Skeletal muscle cell (primary cell): ENCODE measurements at places on chromosomes 2 and 18.

DNA sequence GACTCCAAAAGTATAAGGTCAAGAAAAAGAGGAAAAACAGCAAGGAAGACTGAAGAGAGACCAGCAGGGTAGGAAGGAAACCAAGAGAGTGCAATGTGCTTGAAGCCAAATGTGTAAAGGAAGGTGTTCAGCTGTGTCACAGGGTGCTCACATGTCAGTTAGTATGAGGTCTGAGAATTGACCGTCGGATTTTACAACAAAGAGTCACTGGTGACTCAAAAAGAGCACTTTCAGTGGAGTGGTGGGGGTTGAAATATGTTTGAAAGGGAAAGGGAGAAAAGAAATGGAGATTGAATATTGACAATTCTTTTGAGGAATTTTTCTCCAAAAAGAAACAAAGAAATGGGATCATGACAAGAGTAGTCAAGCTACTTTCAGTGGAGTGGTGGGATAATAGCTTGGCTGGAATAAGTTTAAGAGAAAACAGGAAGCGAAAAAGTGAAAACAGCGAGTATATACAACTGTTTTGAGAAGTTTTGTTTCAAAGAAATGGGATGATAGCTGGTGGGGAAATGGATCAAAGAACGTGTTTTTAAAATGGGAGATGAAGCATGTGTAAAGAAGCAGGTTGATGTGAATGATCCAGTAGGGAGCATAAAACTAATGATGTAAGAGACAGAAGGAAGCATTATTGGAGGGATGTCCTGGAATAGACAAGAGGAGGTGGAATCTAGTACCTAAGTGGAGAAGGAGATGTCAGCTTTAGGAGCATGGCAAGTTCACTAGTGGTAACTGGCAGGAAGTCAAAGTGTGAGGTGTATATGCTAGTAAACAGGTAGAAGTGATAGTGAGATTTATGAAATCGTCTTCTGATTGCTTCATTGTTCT lies 3.6 kb upstream of the TSPYL6 start:
- no peak for DNase-seq

DNA sequence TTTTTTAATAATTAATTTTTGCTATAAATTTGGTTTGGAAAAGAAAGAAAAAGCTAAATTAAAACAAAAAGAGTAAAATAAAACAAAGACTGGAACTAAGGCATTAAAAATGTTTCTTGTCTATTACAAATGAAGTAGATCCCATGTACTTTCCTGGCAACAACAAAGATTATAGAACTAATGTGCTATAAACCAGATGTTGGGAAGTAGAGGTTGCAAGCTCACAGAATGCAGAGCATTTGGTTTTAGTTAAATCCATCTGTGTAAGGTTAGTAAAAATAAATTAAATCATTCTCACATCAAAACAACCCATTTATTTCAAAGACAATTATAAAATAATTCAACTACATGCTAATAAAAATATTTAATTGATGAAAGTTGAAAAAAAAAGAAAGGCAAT lies 157.2 kb upstream of the ZC3H15 start:
- DNase-seq, result no peak

DNA sequence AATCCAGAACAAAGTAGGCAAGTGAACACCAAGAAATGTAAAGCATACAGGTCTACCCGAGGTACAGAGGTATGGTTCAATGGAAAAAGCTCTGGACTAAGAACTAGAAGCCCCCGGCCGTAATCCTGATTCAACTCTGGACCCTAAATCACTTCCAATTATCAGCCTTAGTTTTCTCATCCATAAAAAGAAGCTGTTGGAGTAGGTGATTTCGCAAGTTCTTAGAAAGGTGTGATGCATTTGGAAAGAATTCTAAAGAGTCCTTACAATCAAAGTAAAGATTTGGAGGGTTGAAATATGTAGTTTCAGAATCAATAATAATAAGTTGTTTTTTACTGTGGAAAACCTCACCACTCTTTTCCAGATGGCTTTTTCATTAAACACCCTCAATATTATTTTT lies 622.1 kb upstream of the ID2 start:
- DNase-seq, result no peak

GRCh38 chr2:222939208-222939856 lies 78.5 kb downstream of the ACSL3 start:
- DNase-seq, result no peak
